ENCODE measurements at places on chromosomes 11 and 22.

- DNase-seq, result peak; percentile 83
Observed at GRCh38 chr22:39528080-39528661, 4.4 kb downstream of the RPS19BP1 start.

DNA sequence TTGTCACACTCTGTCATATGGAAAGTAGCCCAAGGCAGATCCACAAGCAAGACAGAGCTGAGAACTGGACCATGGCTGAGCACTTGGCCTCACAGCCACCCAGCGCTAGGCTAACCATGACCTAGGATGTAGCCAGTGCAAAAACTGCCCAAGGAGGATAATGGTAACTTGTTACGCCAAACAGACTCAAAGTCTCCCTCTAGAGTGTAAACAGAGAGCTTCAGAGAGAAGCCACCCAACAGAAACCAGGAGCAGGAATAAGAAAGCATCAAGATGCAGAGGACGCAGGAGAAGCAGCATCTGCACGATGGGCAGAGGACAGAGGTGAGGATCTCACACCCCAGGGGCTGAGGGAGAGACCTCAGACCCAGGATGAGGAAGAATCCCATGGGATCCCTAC is 97.9 kb downstream of the RCN1 start:
- no peak for DNase-seq

DNA sequence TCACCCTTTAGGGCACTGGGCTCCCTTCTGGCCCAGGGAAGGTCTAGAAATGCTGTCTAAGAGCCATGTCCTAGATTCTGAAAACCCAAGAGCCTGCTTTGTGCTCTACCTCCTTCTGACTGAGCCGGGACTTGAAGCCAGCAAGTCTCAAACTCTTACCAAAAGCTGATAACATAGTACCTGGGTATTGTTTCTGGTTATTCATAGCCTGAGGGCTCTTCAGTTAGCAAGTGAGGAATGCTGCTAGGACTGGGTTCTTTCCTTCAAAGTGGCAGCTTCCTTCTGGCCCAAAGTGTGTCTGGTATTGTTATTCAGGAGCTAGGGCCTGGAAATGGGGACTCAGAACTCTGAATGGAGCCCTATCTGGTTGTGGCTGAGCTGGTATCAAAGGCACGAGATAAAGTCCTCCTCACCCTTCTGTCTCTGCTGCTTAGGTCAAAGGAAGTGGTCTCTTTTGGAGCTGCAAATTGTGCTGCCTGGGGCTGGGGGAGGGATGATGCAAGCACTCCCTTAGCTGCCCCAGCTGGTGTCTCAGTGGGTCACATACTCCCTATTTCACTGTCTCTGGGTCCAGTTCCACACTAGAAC is 696.0 kb upstream of the CCDC179 start:
- DNase-seq, result no peak

GRCh38 chr22:46864314-46865051 is 102.0 kb downstream of the TBC1D22A start:
- DNase-seq, result no peak

Data from SJCRH30 (cell line).